NCI-H2171 (cell line): ENCODE measurements at places on chromosomes 7 and 10.

- no peak for DNase-seq
Measured at GRCh38 chr10:54904833-54905232, 103.8 kb upstream of the PCDH15 start.

GRCh38 chr7:6622134-6622710 is 6.8 kb downstream of the ZNF853 start:
- no peak for DNase-seq

GRCh38 chr7:31027161-31027965 is 24.7 kb upstream of the ADCYAP1R1 start:
- peak; percentile 78 for DNase-seq

- no peak for DNase-seq
Measured at GRCh38 chr7:121369462-121369861, 26.6 kb downstream of the FAM3C start.

DNA sequence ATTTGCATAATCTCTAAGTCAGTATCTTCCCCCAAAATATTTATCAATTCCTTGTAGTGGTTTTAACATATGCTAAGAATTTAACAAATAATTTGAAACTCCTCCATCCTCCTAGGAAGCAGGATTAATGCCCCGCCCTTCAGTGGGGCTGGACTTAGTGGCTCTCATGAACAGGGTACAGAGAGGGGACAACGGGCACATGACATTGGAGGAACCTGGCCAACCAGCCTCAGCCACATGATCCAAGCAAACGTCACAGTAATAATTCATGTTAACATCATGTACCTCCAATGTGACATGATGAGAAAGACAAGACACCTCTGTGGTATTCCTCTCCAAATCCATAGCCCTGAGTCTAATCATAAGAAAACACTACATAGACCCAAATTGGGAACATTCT is 50.5 kb downstream of the NUDCD3 start:
- DNase-seq: no peak

DNA sequence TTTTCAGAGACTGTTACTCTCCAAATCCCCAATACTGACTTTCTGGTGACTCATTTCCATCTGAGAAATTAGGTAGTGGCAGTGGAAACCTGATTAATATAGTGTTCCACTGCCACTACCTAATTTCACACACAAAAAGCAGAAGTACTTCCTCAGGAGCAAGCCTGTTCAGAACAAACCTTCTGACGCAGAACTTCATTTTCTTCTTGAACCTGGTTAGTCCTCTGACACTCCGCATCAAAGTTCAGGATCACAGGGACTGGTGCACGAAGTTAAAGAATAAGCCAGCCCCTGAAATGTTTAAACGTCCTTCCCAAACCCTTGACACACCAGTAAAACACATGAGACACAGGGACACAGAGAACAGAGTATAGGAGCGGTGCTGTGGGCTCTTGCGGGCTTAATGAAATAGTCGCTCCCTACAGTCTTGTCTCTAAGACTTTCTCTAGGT is 4.4 kb downstream of the WDR91 start:
- no peak for DNase-seq

- DNase-seq: no peak
Measured at GRCh38 chr10:24502801-24503460, 220.8 kb downstream of the ARHGAP21 start.

DNA sequence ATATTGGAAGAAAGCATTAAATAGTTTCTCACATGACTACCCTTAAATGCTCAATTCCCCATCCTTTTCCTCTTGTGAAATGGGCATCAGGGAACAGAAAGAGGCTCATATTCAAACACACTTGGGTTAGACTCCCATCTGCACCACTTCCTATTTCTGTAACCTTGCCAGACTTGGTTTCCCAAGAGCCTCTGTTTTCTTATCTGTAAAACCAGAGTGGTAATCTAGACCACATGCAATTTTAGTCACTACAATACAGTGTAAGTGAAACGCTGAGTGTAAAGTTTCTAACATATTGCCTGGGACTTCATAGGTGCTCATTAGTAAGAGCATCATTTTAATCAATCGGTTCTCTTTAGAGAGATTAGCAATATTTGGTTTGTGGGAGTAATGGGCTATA is 136.3 kb downstream of the SORCS1 start:
- no peak for DNase-seq

DNA sequence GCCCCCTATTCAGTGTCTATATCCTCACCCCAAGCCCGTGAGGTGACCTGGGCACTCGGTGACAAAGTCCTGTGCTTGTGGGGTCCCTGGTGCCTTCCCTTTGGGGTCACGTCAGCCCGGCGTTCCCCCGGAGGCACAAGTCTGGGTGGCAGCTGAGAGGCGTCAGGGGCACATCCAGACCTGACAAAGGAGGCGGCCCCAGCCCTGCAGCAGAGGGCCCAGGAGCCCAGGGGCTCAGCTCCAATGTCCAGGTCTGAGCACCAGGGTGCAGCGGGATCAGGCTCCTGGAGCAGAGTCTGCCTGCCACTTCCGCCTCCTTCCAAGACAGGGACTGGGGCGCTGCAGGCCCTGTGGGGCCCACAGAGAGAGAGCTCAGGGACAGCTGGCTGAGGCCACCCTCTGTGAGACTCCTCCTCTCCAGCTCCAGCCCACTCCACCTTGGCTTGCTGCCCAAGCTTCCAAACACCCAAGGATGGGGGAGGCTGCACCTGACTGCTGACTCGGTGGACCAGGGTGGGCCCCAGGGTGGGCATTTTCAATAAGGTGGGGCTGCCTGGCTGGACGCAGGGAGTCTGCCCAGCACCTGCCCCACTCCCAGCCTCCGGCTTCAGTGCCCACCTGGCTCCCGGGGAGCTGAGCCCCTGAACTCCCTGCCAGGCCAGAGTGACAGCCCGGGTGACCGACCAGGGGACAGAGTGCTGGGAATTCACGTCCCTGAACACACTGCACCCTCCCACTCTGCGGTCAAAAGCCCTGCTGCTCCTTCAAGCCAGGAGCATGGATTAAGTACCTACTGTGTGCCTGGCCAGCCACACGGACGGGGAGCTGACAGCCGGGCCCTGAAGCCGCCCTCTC is 1.0 kb upstream of the KNDC1 start:
- DNase-seq: peak; percentile 51

GRCh38 chr10:4249841-4250586 is 465.0 kb upstream of the KLF6 start:
- no peak for DNase-seq

- DNase-seq: no peak
Measured at GRCh38 chr7:3464900-3465622, 164.0 kb downstream of the SDK1 start.

GRCh38 chr7:15686957-15687545 is 568 bp upstream of the MEOX2 start:
- DNase-seq: no peak

DNA sequence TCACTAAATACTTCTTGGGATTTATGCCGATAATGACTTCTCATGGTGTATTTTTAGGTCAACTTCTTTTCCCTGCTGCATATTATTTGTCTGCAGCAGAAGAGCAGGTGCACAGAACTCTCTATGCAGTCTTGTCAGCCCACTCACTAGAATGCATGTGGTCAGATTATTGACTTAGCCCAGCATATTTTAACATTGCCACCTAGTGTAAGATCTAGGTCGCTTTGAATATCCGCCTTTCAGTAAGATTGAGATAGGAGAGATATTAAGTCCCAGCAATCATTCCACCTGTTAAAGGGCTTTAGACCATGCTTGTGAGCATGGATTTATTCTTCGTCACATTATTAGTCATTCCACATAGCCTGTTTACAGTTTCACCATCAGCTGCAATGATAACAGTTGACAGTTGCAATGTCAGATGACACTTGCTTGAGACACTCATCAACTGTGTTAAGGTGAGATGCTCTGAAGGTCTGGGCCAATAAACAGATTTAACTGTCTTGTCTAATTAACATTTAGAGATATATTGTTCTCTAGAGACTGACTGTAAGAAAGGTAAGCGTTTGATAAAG is 491.7 kb downstream of the ARL4A start:
- no peak for DNase-seq

- DNase-seq: no peak
Measured at GRCh38 chr7:35865287-35865686, 64.4 kb downstream of the SEPTIN7 start.

GRCh38 chr7:49812534-49812933 is 39.1 kb downstream of the VWC2 start:
- DNase-seq: no peak

DNA sequence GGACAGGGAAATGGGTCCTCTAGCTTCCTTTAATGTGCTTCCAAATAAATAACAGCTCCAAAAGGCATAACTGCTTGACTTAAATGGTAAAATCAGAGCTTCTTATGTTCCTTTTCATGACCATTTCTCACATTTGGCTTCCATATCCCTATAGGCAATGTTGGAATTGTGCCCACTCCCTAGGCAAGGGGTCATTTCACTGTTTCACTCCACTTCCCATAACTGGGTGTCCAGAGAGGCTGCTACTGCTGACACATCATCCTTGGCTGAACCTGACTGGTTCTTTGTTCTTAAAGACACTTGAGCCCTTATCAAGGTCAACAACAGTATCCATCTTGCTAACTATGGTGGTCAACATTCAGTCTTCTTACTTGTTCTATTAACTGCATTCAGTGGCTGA is 37.1 kb downstream of the PRTFDC1 start:
- DNase-seq: no peak

DNA sequence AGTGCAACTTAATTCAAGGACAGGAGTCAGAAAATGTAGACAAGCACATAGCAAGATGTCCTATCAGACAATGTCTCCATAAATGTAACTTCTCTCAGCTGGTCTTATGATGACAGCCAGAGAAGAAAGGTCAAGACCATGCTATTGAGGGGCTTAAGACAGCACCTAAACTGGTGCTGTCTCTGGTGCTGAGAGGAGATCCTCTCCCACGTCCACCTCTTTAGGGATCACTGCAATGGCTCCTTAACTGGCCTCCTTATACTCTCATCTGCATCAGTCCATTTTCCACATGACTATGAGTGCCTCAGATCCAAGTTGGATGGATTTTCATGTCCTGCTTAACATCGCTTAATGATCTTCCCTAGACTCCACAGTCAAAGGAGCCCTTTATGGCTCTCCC is 210.6 kb downstream of the ARL4A start:
- no peak for DNase-seq

DNA sequence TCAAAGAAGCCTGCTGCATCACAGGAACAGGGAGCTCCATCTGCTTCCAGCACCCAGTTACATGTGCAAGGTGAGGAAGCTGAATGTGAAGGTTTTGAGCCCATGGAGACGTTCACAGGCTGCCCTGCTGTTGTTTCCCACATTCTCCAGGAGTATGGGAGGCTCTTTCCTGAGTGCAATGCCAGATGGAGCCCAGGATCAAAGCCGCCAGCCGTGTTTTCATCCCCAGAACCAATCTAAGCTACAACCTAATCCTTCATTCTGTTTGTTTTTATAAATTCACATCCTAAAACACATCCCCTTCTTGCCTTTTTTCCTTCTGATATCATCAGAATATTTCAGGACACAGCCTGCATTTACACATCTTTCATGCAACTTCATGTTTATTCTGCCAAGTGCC is 98.9 kb upstream of the PRR15 start:
- no peak for DNase-seq

GRCh38 chr10:13440185-13441061 is 88.4 kb downstream of the BEND7 start:
- peak; percentile 49 for DNase-seq

DNA sequence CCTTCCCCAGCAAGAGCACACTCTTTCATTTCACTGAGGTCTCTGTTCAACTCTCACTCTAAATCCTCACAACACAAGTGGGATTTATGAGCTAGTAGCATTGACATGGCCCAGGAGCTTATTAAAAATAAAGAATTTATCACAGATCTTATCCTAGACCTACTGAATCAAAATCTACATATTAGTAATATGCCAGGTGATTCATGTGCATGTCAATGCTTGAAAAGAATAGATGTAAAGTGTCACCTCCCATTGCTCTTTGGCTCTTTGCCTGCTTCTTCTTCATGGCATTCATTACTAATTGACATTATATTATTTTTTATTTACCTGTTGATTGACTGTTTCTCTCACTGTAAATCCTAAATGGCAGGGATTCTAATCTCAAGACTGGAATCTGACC is 459.2 kb upstream of the LRRTM3 start:
- no peak for DNase-seq

GRCh38 chr10:87757685-87758084 is 60.3 kb downstream of the ATAD1 start:
- no peak for DNase-seq

GRCh38 chr10:58757352-58758065 is 244.8 kb downstream of the BICC1 start:
- DNase-seq: no peak

DNA sequence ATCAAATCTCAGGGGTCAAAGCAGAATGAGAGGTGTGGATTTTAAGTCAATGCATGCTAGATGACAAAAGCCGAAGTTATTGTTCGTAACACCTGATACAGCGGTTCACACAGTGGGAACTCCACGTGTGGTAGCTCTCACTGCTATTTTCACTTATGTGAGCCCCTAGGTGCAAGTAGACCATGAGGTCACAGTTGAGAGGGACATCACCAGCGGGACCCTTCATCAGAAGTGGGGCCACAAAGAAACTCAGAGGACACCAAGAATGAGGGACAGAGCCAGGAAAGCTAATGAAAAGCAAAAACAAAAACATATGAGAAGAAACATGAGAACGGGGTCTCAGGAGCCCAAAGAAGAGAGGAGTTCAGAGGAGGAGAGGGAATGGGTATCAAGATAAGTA is 63.5 kb downstream of the ADAM12 start:
- DNase-seq: no peak

DNA sequence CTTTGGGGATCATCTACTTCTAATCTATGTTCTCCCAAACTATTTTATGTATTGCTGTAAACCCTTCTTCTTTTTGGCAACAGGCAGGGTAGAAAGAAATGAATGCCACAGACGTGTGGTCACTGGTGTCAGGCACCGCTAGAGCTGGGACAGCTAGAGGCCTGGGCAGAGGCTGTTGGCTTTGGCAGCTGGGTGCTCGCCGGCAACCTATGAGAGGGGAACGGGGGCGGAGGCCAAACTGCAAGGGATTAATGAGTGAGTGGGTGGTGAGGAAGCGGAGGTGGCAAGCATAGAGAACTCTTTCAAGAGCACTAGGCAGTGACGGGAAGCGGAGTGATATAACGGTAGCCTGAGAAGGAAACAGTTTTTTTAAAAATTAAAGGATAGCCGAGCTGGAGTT is 78.5 kb downstream of the CREB5 start:
- DNase-seq: no peak

GRCh38 chr7:141706239-141707064 is 1.7 kb upstream of the WEE2 start:
- no peak for DNase-seq

DNA sequence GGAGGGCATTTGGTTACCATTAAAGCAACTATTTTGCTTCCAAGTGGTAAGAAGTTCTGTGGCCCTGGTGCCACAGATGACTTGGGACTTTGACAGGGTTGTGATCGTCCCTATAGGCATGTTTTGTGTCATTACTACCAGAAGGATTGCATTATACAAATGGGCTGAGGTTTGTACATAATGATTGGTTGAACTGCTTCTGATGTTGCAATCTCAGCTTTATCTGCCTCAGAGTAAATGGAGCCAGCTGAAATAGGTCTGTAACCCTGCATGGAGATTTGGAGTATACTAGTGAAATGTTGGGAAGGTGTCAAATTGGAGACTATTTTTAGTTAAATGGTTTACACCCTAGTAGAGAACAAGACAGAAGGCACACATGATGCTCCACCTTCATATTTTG is 46.1 kb upstream of the SEPTIN7 start:
- DNase-seq: no peak

- DNase-seq: no peak
Measured at GRCh38 chr7:52500841-52501240, 534.6 kb upstream of the POM121L12 start.
